ENCODE measurements at places on chromosomes 1 and 21. TPM values are rescaled to one million over a fixed set of nuclear protein-coding genes. Genes with fewer than 3 reads are reported as not detected.

Gene KCNJ6
- not detected for total RNA-seq

Gene ACTN2
- 0.46 TPM for total RNA-seq

Gene DNAJC8
- 53.3 TPM for total RNA-seq

Gene PLPPR4
- total RNA-seq = 0.27 TPM

Gene ELAPOR1
- total RNA-seq = 1.1 TPM

DNA sequence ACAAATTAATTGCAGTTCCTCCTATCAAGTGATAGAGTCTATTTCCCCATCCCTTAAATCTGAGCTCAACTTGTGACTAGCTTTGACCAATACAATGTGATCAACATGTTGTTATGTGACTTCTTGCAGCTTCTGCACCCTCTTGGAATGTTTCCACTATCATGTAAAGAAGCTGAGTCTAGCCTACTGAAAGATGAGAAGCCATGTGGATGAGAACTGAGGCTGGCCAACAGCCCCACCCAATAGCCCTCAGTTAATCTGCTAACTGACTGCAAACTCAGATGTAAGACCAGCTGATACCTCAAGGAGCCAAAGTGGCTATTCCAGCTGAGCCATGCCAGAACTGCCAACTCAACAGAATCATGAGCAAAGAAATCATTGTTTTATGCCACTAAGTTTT, 44.0 kb downstream of the LYST start:
- H3K4me1 ChIP-seq = peaks cover 9% of the 10 kb centered on the region
- H3K4me3 ChIP-seq = no peak overlapping the region
- no peaks in the 10 kb centered on the region for H3K36me3 ChIP-seq
- no peak overlapping the region for H3K27ac ChIP-seq
- DNase-seq = no peak

DNA sequence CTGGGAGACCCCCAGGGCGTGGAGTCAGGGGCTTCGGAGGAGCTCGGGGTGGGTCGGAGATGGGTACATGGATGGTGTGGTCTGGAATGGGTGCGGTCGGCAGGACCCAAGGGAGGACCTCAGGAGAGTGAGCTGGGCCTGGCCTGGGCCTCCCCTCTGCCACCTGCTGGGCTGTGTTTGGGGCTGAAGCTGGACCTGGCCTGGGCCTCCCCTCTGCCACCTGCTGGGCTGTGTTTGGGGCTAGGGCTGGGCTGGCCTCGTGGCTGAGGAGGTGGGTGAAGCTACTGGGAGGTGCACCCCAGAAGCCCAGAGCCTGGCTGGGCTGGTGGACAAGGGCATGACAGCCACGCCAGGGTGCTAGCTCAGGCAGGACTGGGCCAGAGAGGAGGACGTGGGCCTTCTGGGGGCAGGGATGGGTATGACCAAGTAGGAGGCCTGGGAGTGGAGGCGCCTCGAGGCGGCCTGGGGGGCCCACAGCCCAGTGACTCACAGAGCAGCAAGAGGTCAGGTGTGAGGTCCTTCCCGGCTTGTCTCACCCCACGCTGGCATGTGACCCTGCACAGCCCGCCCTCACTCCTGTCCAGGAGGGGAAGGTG, 14.5 kb downstream of the SAMD11 start:
- DNase-seq = peak; percentile 56
- H3K4me3 ChIP-seq = no peak overlapping the region
- peaks cover 35% of the 10 kb centered on the region for H3K4me1 ChIP-seq
- H3K27me3 ChIP-seq = peaks cover 51% of the 10 kb centered on the region
- H3K36me3 ChIP-seq = no peaks in the 10 kb centered on the region

DNA sequence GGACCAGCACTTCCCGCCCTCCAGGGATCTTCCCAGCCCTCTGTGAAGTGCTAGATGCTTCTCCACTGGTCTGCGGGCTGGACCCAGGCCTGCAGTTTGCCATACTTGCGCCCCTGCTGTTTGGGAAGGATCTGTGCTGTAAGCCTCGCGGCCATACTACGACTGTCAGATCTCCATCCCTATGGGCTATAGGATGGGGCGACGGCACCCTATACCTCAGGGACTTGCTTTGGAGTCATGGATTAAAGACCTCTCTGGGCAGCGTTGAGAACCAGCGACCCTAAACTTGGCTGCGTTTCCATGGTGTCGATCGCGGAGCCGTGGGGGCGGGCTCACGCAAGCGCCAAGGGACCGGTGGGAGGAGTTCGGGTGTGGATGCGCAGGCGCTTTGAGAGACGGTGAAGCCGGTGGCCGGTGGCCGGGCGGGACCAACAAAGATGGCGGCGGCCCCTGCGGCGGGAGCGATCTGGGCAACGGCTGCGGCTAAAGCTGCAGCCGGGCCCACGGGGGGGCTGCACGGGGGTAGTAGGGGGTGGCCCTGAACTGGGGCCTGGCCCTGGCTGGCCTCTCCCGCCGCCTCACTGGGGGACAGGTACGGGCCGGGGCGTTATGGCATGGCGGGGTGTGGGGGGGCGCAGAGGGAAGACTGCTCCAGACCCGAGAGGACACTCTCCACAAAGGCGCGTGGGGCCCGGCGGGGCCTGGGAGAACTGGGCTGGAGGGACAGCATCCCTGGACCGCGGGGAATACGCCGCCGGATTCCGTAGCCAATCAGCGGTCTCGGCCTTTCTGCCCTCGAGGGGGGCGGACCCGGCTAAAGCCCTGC, at the start of gene USP21:
Gene USP21, plus strand, starts transcription at position 414 of the 826 bp plus-strand sequence. CDS start 1,141 bp downstream, outside the sequence.
- H3K27me3 ChIP-seq = no peaks in the 10 kb centered on the region
- peak; percentile 92 for DNase-seq
- peak within 1 kb of the TSS; percentile 75 for H3K27ac ChIP-seq
- H3K36me3 ChIP-seq = peaks cover 48% of the 10 kb centered on the region

DNA sequence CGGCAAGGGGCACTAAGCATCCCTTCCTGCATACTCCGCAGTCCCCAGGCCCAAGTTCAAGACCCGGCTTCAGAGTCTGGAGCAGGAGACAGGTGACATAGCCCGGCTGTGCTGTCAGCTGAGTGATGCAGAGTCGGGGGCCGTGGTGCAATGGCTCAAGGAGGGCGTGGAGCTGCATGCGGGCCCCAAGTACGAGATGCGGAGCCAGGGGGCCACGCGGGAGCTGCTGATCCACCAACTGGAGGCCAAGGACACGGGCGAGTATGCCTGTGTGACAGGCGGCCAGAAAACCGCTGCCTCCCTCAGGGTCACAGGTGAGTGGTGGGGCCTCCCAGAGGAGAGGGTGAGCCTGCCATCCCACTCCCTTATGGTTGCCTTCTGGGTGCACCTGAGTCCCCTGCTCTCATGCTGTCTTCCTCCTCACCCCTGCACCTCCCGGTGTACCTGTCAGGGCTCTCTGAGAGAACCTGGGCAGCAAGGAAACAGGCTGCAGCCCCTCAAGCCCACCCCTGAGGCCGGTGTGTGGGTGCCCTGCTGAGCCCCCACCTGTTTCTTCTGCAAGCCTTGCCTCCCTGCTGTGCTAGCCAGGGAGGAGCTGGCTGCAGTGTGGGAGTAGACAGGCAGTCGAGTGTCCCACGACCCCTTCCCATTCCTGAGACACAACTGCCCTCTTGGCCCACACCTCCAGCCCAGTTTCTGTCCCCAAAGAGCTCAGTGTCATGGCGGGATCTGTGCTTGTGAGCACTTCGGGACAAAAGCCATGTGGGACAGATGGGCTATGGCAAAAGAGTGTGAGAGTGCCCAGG, 99.2 kb downstream of the TRIM11 start:
- no peaks in the 10 kb centered on the region for H3K4me1 ChIP-seq
- H3K27ac ChIP-seq = no peak overlapping the region
- H3K36me3 ChIP-seq = no peaks in the 10 kb centered on the region
- DNase-seq = no peak
- no peaks in the 10 kb centered on the region for H3K27me3 ChIP-seq

DNA sequence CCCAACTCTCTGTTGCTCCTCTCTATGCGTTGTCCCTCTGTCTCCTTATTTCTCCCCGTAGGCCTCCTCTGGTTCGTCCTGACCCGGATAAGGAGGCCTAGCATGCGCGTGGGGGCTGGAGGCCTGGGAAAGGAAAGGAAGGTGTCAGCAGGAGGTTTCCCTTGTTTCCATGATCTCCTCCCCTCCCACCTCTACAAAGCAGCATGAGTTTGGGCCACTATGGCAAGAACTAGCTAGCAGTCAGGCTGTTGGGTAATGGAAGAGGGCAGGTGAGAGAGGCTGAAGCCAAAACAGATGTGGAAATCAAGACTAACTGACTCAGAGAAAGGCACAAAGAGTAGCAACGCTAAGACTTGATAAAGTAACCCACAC, 687 bp upstream of the SEMA6C start:
- peak overlapping the region; percentile 40 for H3K4me3 ChIP-seq
- no peaks in the 10 kb centered on the region for H3K27me3 ChIP-seq
- H3K36me3 ChIP-seq = no peaks in the 10 kb centered on the region
- H3K27ac ChIP-seq = peak overlapping the region; percentile 10
- no peak for DNase-seq
- H3K4me1 ChIP-seq = no peaks in the 10 kb centered on the region

GRCh38 chr1:205811660-205812059, 1.3 kb downstream of the SLC41A1 start:
- peaks cover 53% of the 10 kb centered on the region for H3K4me1 ChIP-seq
- H3K4me3 ChIP-seq = no peak overlapping the region
- H3K27me3 ChIP-seq = no peaks in the 10 kb centered on the region
- H3K36me3 ChIP-seq = no peaks in the 10 kb centered on the region
- peak overlapping the region; percentile 79 for H3K27ac ChIP-seq
- DNase-seq = peak; percentile 88

GRCh38 chr1:239772446-239772845, 319.2 kb upstream of the FMN2 start:
- DNase-seq = no peak
- no peaks in the 10 kb centered on the region for H3K36me3 ChIP-seq
- no peak overlapping the region for H3K4me3 ChIP-seq
- no peak overlapping the region for H3K27ac ChIP-seq

GRCh38 chr1:92441697-92442342, 44.9 kb downstream of the GFI1 start:
- no peaks in the 10 kb centered on the region for H3K36me3 ChIP-seq
- H3K4me1 ChIP-seq = no peaks in the 10 kb centered on the region
- H3K4me3 ChIP-seq = no peak overlapping the region
- no peak for DNase-seq
- no peaks in the 10 kb centered on the region for H3K27me3 ChIP-seq
- no peak overlapping the region for H3K27ac ChIP-seq

DNA sequence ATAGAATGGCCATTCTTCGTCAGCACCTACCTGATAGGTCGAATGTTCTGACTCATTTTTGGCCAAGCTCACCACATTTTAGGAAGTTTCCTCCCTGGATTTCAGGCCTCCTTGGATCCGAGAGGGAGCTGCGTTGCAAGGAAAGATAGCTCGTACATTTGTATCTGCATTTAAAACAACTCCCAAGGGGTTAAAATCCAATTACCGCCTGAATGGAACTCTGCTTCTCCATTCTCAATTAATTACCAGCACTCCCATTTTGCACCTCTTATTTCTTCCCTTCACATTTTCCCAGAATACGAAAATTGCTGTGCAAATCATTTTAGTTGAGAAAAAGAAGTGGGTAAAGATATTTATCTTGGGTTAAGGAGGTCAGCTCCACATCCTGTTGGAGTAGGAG, 610.7 kb downstream of the NPHP4 start:
- no peaks in the 10 kb centered on the region for H3K36me3 ChIP-seq
- H3K4me3 ChIP-seq = no peak overlapping the region
- peaks cover 12% of the 10 kb centered on the region for H3K27me3 ChIP-seq
- no peaks in the 10 kb centered on the region for H3K4me1 ChIP-seq
- H3K27ac ChIP-seq = no peak overlapping the region

GRCh38 chr1:27366113-27366410, 699 bp downstream of the MAP3K6 start:
- peaks cover 6% of the 10 kb centered on the region for H3K4me1 ChIP-seq
- no peaks in the 10 kb centered on the region for H3K27me3 ChIP-seq
- peaks cover 35% of the 10 kb centered on the region for H3K36me3 ChIP-seq
- peak overlapping the region; percentile 93 for H3K27ac ChIP-seq
- DNase-seq = peak; percentile 83

- no peaks in the 10 kb centered on the region for H3K36me3 ChIP-seq
- DNase-seq = peak; percentile 69
- H3K4me3 ChIP-seq = no peak overlapping the region
- H3K4me1 ChIP-seq = no peaks in the 10 kb centered on the region
- H3K27ac ChIP-seq = no peak overlapping the region
- no peaks in the 10 kb centered on the region for H3K27me3 ChIP-seq
These were observed 84.9 kb downstream of the VWA5B1 start for GRCh38 chr1:20375563-20375962.

GRCh38 chr1:185152187-185152767, 4.5 kb downstream of the TRMT1L start:
- no peak overlapping the region for H3K4me3 ChIP-seq
- H3K36me3 ChIP-seq = no peaks in the 10 kb centered on the region
- no peak overlapping the region for H3K27ac ChIP-seq
- DNase-seq = no peak
- H3K27me3 ChIP-seq = no peaks in the 10 kb centered on the region
- H3K4me1 ChIP-seq = peaks cover 7% of the 10 kb centered on the region

DNA sequence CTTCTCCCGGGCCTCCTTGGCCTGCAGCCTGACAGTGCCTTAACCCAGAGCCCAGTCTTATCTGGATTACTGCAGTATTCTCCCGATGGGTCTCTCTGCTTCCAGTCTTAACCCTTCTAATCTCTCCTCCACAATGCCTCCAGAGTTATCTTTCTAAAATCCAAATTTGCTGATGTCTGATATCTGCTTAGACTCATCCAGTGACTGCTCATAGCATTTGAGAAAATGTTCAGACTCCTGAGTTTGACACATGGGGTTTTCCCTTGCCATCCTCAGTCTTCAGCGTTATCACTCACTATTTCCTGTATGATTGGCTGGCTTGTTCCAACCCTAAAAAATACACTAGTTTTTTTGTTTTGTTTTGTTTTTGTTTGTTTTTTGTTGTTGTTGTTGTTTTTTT, 102.0 kb downstream of the FMN2 start:
- H3K4me3 ChIP-seq = no peak overlapping the region
- no peak for DNase-seq
- H3K4me1 ChIP-seq = no peaks in the 10 kb centered on the region
- H3K36me3 ChIP-seq = no peaks in the 10 kb centered on the region

DNA sequence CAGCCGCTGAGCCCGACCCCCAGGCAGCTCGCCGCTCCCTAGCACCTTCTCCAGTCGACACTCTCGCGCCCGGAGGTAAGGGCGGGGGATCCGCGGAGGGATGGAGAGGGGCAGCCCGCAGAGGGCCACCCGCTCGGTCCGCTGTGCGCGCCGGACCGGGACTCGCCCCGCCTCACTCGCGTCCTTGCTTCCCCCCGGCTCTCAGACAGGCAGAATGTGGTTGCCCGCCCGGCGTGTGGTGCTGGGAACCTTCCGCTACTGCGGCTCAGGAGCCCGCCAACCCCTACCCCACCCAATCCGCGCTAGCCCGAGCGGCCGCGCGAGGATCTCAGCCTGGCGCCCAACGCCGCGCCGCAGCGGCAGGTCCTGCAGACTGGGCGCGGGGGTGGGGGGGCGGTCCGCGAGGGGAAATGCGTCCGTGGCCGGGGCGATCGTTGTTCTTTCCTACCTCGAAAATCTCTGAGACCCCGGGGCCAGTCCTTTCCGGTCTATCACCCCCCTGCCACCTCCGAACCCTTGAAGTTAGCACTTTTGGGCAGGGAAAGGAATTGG, 404 bp downstream of the LRRC8C start:
- DNase-seq = peak; percentile 57
- no peaks in the 10 kb centered on the region for H3K27me3 ChIP-seq
- H3K36me3 ChIP-seq = no peaks in the 10 kb centered on the region
- peaks cover 41% of the 10 kb centered on the region for H3K4me1 ChIP-seq
- peak overlapping the region; percentile 89 for H3K27ac ChIP-seq

- H3K4me3 ChIP-seq = no peak overlapping the region
- no peaks in the 10 kb centered on the region for H3K27me3 ChIP-seq
- peak; percentile 91 for DNase-seq
- H3K27ac ChIP-seq = peak overlapping the region; percentile 33
- peaks cover 45% of the 10 kb centered on the region for H3K4me1 ChIP-seq
- no peaks in the 10 kb centered on the region for H3K36me3 ChIP-seq
These were observed 17.6 kb downstream of the GALNT2 start for GRCh38 chr1:230084408-230085177.

GRCh38 chr1:55179177-55179835, 35.9 kb downstream of the USP24 start:
- H3K27ac ChIP-seq = no peak overlapping the region
